Fibroblast of skin of right biceps (primary cell): ENCODE measurements at places on chromosomes 1 and 21.

GRCh38 chr1:116092752-116093489 is 18.3 kb upstream of the MAB21L3 start:
- no peak for DNase-seq

- no peak for DNase-seq
Observed at GRCh38 chr21:45257673-45258341, 29.9 kb downstream of the POFUT2 start.

- peak; percentile 60 for DNase-seq
Observed at GRCh38 chr1:47725992-47726855, 271.0 kb downstream of the TRABD2B start.

GRCh38 chr1:207027206-207027777 is 5.3 kb downstream of the C1orf116 start:
- DNase-seq = peak; percentile 44

GRCh38 chr1:18875107-18875795 is 15.8 kb upstream of the TAS1R2 start:
- DNase-seq = peak; percentile 73

DNA sequence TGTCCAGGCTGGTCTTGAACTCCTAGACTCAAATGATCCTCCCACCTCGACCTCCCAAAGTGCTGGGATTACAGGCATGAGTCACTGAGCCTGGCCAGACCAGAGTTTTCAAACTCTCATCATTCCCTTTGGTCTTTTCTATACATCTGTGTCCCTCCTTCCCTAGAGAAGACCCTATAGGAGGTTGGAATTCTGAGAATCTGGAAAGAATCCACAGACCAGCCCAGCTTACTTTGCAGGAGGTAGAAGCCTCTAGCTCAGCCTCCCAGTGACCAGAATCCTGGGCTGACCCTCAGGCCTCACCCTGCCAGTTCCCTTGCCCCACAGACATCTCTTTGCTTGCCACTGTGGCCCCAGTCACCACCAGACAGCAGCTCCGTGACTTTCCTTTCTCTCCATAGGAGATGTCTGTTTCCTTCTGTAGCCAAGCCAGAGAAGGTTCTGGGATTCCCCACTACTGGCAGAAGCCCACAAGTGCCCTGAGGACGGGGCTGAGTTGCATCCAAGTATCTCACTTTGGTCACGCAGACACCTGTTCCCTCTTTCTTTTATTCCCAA is 34.7 kb upstream of the KHDRBS1 start:
- DNase-seq = peak; percentile 59

- peak; percentile 57 for DNase-seq
Observed at GRCh38 chr1:179706339-179706941, 36.7 kb upstream of the FAM163A start.

DNA sequence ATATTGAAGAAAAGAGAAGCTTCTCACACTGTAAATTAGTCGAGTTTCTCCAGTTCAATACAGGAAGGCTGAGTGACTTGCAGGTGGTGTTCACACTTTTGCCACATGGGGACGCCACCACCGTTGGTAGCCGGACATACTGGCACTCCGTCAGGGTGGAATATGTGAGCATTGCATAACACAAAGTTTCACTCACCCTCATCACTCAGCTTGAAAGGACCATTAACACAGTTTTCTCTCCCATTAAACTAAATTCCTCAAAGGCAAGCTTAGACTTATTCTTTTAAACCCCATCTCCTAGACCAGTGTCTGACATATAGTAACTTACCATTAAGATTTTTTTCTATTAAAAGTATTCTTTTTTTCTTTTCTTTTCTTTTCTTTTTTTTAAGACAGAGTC is 105.3 kb upstream of the SERBP1 start:
- peak; percentile 75 for DNase-seq

- DNase-seq = no peak
Observed at GRCh38 chr1:164658864-164659263, 99.9 kb downstream of the PBX1 start.

DNA sequence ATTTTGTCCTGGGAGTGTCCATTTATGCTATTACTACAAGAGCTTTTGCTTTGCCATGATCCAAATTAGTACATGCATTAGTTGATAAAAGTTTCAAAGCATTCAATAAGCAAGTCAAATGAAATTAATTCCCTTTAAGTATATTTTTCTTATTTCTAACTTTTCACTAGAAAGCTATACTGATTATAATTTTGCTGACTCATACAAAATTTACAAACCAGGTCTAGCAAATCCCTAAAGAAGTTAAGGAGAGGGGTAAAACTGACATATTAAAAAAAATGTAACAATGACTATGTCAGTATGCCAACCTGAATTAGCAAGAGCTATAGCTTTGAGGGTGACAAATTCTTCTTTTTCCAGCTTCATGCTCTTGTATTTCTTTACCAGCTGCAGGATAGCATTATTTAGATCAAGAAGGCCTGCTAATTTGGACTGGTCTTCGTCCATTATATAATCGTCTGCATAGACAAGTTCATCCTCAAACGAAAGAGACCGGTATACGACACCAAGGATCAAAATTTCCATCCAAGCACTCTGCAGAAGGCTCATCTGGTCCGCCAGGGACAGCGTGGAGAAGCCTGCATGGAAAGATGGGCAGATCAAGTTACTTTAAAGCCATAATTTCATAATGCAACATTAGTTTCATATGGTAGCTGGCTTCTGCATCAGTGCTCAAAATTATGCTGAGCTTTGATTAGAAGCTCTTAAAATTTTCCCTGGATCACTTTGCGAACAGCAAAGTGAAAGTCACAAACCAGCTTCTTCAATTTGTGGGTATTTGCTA is 95.8 kb upstream of the USH2A start:
- DNase-seq = no peak

DNA sequence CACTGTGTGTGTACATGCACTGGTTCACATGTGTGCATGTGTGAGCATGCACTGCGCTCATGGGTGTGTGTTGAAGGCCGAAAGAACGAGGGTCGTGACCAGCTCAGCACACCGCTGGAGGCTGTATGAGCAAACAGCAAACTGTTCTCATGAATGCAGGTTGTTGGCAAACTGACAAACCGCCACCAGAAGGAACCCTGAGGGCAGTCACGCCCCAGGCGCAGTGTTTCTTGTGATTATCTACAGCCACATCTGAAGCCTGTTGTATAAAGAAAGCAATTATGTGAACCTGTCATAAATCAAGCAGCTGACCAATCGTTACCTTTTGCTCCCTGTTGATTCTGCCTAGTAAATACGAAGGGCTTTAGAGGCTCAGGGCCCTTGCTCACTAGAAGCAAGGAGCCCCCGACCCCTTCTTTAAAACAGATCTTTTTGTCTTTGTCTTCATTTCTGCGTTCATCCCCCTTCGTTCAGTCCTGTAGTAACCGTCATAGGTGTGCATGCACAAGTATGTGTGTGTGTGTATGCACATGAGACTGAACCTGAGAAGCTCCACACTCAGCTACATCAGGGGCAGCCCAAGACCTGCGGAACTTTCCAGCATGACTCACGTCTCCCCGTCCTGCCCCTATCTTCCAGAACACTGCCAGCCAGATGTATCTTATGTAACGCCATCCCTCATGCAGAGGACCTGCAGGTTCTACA is 16.8 kb upstream of the RIPK4 start:
- DNase-seq = peak; percentile 62

GRCh38 chr1:53918343-53918742 is 24.4 kb downstream of the DIO1 start:
- no peak for DNase-seq

DNA sequence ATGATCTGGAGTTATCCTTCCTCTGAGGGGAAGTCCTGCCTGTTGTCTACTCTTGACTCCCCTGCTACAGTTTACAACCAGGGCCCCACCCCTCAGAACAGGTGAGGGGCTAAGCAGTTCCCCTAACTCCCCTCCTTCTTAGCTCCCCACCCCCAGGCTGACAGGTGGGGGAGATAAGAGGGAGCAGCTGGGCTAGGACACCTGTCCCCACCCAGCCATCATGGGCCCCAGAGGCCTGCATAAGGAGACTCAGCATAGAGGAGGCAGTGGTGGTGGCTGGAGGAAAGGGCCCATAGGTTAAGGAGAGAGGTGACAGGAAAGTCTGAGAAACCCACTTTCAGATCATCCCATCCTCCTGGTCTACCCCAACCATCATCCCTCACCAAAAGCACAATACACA is 6.8 kb downstream of the MEF2D start:
- no peak for DNase-seq

DNA sequence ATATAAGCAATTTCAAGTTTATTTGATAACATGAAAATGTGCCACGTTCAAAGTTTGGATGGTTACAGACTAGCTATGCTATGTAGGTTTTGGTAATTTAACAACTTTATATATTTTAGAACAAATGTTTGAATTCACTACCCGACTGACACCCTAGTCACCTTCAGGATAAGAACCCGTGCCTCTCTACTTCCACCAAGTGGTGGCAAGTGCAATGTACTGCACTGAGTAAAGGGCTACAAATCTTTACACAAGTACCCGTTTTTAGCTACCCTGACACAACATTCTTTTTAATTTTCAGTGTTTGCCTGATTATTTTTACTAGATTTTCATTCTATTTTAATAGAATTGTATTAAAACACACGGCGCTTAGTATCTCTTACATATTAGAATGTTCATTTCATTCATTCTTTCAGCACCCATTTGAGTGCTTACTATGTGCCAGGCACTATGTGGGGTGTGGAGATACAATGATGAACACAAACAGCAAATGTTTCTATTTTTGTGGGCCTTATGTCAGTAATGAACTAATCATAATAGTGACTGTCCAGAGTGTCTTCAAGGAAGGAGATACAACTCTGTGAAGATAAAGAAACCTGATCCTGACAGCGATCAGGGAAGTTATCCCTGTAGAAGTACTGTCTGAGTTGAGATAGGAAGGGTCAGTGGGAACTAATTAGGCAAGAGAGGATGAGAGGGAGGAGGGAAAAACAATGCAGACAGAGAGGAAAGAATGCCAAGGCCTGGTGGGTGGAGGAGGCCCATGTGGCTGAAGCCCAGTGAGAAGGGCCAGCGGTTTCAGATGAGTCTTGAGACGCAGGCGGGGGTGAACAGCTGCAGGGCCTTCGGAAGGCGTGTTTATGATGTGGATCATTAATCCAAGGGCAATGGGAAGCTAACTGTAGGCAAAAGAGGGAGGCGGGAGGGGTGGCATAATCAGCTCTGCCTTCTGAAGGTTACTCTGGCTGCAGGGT is 3.8 kb downstream of the LCA5L start:
- peak; percentile 42 for DNase-seq

DNA sequence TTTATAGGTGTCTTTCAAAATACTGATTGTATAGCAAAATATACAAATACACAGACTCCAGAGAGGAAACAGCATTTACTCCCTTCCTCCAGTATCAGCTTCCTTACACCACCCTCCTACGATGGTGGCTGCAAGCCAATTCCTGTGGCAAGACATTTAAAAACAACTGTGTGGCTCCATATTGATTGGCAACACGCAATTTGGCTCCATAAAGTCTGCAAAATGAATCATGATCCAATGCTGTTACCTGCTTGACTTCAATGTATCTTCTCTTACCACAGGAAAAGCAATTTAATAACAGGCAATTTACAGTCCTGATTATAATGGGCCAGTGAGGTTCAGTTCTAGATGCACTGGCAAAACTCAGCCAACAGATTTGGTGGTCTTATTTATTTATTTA is 19.7 kb upstream of the ATP6V1G3 start:
- peak; percentile 15 for DNase-seq

DNA sequence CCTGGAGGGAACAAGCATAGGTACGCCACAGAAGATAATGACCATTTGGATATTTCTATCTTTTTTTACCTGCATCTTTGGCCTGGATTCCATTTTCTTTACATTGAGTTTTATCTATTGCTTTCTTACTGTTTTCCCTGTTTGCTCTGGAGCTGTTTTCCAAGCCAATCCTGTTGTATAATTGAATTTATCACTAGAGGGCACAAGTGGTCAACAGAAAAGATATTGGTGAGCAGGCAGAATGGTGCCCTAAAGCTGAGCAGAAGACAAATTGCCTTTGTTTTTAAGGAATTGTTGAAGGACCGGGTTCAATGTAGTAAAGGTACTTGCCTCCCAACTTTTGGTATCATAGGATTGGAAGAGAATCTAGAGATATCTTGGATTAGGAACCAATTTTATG is 152.8 kb downstream of the PPP1R12B start:
- peak; percentile 39 for DNase-seq

GRCh38 chr1:6557597-6557996 is 2.5 kb downstream of the TAS1R1 start:
- no peak for DNase-seq

- DNase-seq = no peak
Observed at GRCh38 chr1:235069176-235069575, 59.5 kb downstream of the TOMM20 start.
